Vein endothelial cell (primary cell): ENCODE measurements at places on chromosomes 7 and 10. TPM values are rescaled to one million over a fixed set of nuclear protein-coding genes. Genes with fewer than 3 reads are reported as not detected.

The SEPHS1 gene
- total RNA-seq: 40.2 and 48.4 TPM in 2 replicates

The DIP2C gene
- 7.8 and 8.3 TPM in 2 replicates for total RNA-seq

The WEE2 gene
- not detected in 2 replicates for total RNA-seq

The AS3MT gene
- 0.10 and 0.98 TPM in 2 replicates for total RNA-seq

The CACNB2 gene
- total RNA-seq: not detected in 2 replicates
